Progenitor cell of endocrine pancreas (in vitro differentiated cells): ENCODE measurements at places on chromosomes 11 and 22. TPM values are rescaled to one million over a fixed set of nuclear protein-coding genes. Genes with fewer than 3 reads are reported as not detected.

- no peaks in the 10 kb centered on the region for H3K4me1 ChIP-seq
- no peak overlapping the region for H3K4me3 ChIP-seq
- peaks cover 4% of the 10 kb centered on the region for H3K36me3 ChIP-seq
- peaks cover 6% of the 10 kb centered on the region for H3K27me3 ChIP-seq
- H3K27ac ChIP-seq = no peak overlapping the region
Observed at GRCh38 chr11:70467201-70468085, 69.1 kb downstream of the CTTN start.

- no peaks in the 10 kb centered on the region for H3K36me3 ChIP-seq
- no peak for DNase-seq
- H3K27me3 ChIP-seq = peaks cover 10% of the 10 kb centered on the region
- no peak overlapping the region for H3K27ac ChIP-seq
- H3K4me3 ChIP-seq = no peak overlapping the region
Observed at GRCh38 chr22:35195821-35196220, 61.5 kb upstream of the HMGXB4 start.

DNA sequence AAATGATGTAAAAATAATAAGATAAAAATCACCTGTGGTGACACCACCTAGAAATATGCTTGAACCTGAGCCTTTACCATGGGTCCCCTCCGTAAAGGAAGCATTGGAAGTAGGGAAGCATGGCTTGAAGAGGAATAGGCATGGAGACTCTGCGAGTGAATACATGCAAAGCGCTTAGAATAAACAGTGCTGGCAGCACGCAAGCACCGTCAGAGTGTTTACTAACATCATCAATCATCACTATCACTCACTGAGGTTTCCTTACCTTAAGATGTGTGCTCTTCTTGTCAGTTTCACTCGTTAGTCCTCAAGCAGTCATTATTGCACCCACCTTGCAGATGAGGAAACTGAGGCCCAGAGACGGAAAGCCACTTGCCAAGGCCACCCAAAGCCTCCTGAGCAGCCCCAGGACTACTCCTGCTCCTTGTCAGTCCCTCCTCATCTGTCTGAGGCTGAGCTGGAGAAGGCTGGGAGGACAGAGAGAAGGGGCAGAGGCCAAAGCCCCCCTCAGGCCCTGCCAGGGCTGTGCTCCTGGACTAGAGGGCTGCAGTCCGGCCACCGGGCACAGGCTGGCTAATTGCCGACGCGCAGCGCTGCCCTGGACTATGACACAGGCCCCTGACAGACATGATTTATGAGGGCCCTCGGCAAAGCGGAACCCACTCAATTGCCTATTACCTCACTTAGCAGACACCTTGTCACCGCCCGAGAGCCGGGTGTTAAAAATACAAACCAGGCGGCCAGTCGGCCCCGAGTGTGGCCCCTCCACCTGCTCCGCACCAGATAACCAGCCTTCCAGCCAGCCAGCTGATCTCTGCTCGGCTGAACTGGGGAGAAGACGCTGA, 168.9 kb downstream of the MN1 start:
- DNase-seq = no peak
- no peaks in the 10 kb centered on the region for H3K36me3 ChIP-seq
- peak overlapping the region; percentile 11 for H3K27ac ChIP-seq
- peaks cover 31% of the 10 kb centered on the region for H3K4me1 ChIP-seq

The SMTNL1 gene
- total RNA-seq = not detected in 2 replicates

The APOA4 gene
- not detected in 2 replicates for total RNA-seq

The ASPHD2 gene
- total RNA-seq = 4.0 and 4.2 TPM in 2 replicates

- no peak overlapping the region for H3K27ac ChIP-seq
- DNase-seq = no peak
- no peaks in the 10 kb centered on the region for H3K27me3 ChIP-seq
- H3K36me3 ChIP-seq = peaks cover 4% of the 10 kb centered on the region
- H3K4me3 ChIP-seq = no peak overlapping the region
- peaks cover 2% of the 10 kb centered on the region for H3K4me1 ChIP-seq
Observed at GRCh38 chr11:124970925-124971324, 16.9 kb downstream of the CCDC15 start.

DNA sequence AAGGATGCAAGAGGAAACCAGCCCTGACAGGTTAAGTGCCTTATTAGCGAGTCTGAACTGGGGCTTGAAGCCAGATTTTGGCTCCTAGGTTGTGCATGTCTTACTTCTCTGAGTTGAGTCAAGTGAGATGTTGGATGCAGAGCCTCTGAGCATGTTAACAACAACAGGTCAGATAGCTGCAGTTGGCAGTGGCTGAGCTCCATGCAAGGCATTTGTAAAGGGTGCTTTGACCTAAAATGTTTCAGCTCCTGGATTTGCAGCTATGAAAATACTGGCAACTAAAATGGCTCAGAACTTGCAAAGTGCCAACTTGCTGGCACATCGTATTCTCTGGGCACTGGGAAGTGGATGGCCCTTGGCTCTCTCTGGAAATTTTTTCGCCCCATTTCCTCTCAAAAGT, 16.4 kb upstream of the CSRP3 start:
- no peaks in the 10 kb centered on the region for H3K36me3 ChIP-seq
- H3K27me3 ChIP-seq = peaks cover 57% of the 10 kb centered on the region
- no peak for DNase-seq
- H3K27ac ChIP-seq = no peak overlapping the region
- H3K4me1 ChIP-seq = peaks cover 11% of the 10 kb centered on the region

The OR2D2 gene
- total RNA-seq = 0.53 TPM in 1 of 2 replicates, not detected in the other
